ENCODE measurements at places on chromosomes 11 and 22. TPM values are rescaled to one million over a fixed set of nuclear protein-coding genes. Genes with fewer than 3 reads are reported as not detected.

OR52I2 gene
- not detected for total RNA-seq

INPPL1 gene
- 80.9 TPM for total RNA-seq

TCF20 gene
- 13.4 TPM for total RNA-seq

OR51I2 gene
- not detected for total RNA-seq

GGT1 gene
- 95.9 TPM for total RNA-seq

C22orf31 gene
- total RNA-seq = not detected

WT1 gene
- 5.9 TPM for total RNA-seq

TSGA10IP gene
- not detected for total RNA-seq

PTGDR2 gene
- total RNA-seq = not detected

APOA4 gene
- total RNA-seq = not detected

TNNI2 gene
- total RNA-seq = not detected

PAX6 gene
- 2.0 TPM for total RNA-seq

CENPM gene
- total RNA-seq = 40.3 TPM

NNMT gene
- 151 TPM for total RNA-seq

DDI1 gene
- not detected for total RNA-seq

SCARF2 gene
- 0.89 TPM for total RNA-seq

ART5 gene
- 0.33 TPM for total RNA-seq

SCN3B gene
- 0.23 TPM for total RNA-seq

FXYD2 gene
- total RNA-seq = 16.9 TPM
